Central memory CD8-positive, alpha-beta T cell (primary cell): ENCODE measurements at places on chromosomes 1 and 21.

- DNase-seq: no peak
Observed at GRCh38 chr21:45169001-45169400, 94.6 kb downstream of the ADARB1 start.

DNA sequence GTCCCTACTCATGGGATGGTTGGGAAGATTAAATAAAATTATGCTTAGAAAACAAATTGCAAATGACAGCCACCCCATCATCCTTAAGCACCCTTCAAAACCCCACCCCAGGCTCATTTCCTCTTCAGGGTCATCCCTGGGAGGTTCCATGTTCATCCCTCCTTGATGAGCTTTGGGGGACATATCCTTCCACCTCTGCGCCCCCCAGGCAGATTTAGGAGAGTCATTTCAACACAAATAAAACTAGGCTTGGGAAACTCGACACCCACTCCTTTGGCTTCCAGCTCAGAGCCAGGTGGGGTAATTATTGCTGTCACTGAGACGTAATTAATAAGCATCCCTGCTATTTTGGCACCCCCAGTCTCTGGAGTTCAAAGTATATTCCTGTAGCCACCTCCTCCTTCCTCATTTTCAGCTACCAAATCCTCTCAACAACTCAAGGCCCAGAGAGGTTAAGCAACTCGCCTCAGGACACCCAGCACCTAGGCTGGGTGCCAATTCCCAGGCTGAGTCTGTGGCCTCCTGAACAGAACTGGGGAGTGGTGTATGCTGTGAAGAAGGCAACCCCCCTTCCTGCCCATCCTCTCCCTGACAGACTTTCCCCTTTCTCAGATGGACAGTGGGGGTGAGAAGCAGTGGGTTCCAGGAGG is 595 bp downstream of the CRYBG2 start:
- DNase-seq: no peak

DNA sequence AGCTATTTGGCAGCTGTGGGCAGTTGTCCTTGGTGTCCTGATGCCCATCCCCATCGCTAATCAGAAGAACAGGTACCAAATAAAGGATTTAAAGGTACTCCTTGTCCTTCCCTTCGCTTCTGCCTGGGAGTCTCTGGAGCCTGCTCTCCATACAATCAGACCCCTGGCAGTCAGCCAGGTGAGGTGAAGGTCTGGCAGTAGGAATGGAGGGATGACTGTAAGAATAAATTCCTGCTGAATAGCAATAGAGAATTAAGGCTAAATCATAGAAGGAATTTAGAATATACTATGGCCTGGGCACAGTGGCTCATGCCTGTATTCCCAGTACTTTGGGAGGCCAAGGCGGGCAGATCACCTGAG is 9.2 kb downstream of the THBS3 start:
- no peak for DNase-seq

DNA sequence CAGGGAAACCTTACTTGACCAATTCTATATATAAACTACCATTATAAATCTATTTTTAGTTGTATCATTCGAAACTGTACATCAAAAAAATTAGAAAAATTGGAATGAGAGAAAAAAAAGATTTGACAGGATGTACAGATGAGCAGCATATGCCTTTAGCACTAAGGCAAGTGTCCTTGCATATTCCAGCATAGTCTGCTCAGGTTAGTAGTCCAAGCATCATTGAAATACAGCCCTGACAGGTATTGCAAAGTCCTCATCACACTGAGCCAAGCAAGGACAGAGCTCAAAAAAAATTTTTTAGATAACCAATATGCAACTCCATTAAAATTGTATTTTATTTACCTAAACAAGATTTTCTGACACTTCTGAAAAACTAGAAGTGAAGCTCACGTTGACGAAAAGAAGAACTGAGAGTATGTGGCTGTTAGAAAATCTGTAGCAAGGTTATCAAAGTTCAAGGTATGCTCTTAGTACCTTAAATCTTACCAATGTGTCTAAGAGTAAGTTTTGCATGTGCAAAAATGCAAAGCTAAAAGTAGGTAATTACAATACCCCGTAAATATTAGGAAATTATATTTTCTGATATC is 465.6 kb upstream of the ADGRL4 start:
- no peak for DNase-seq

GRCh38 chr1:201506092-201506491 is 831 bp downstream of the CSRP1 start:
- no peak for DNase-seq

GRCh38 chr1:193368302-193368701 is 181.9 kb upstream of the B3GALT2 start:
- DNase-seq: no peak

- DNase-seq: no peak
Observed at GRCh38 chr1:28087614-28088167, 719 bp downstream of the EYA3 start.

GRCh38 chr1:21955501-21956281 is 18.6 kb upstream of the HSPG2 start:
- no peak for DNase-seq

GRCh38 chr1:115130786-115131185 is 41.5 kb upstream of the TSPAN2 start:
- DNase-seq: no peak

GRCh38 chr1:240562111-240562590 is 49.8 kb downstream of the GREM2 start:
- DNase-seq: no peak

- no peak for DNase-seq
Observed at GRCh38 chr1:241870336-241870735, 22.3 kb downstream of the EXO1 start.

DNA sequence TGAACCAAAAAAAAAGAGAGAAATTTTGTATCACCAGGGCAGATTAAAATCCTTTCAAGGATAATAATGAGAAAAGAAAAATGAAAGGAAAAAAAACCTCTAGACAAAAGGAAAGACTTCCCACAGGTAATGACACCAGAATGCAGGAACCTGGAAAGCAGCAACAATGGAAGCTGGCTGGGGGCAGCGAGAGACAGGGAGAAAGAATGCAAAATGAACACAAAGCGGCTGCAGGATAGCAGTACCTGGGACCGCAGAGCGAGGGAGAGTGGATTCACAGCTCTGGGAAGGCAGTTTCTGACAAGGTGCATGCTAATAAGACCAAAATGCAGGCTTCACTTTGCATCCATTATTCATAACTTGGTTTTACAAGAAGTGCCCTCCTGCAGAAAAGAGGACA is 349.0 kb downstream of the SIPA1L2 start:
- no peak for DNase-seq

GRCh38 chr1:88145752-88146151 is 538.3 kb upstream of the PKN2 start:
- DNase-seq: no peak

DNA sequence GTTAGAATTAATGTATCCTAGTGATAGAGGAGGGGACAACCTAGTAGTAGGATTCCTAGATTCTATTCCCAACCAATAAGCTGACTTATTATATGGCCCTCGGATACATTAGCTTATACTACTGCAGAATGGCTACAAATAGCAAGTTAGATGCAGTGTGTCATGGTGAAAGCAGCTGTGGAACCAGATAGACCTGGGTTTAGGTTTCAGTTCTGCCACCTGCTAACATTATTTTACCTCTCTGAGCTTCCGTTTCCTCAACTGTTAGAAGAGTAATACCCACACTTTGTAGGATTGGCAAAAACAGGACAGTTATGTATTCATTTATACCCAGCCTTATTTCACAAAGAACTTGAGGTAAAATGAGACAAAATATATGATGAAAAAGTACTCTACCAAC is 21.6 kb upstream of the MAGOH start:
- DNase-seq: no peak

GRCh38 chr1:24743404-24744211 is 1.6 kb upstream of the CLIC4 start:
- no peak for DNase-seq

DNA sequence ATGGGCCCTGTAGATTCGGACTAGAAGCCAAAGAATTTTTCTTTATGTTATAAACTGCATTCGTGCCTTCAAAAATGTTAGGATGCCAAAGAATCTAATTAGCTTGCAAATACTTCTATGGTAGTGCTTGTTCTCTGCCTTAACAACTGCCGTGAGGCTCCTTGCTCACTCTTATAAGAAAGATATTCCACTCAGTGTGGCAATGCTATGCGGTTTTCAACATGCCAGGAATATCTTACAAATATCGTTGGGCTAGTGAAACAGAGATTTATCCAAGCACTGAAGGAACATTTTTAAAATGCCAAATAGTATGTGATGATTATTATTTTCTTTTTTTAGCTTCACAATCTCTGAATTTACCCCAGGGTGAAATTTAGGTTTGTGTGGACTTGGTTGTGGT is 198.2 kb downstream of the GREM2 start:
- DNase-seq: no peak

- DNase-seq: no peak
Observed at GRCh38 chr1:4787551-4787950, 133.1 kb downstream of the AJAP1 start.

DNA sequence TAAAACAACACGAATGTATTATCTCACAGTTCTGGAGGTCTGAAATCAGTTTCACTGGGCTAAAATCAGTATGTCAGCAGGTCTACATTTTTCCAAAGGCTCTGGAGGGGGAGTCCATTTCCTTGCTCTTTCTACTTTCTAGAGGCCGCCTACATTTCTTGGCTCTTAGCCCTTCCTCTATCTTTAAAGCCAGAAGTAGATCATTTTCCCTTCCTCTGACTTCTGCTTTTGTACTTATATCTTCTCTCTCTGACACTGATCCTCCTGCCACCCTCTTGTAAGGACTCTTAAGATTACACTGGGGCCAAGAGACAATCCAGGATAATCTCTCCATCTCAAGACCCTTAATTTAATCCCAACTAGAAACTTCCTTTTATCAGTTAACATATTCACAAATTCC is 41.4 kb downstream of the MSH4 start:
- DNase-seq: no peak

- peak; percentile 53 for DNase-seq
Observed at GRCh38 chr1:27643600-27644368, 8.8 kb upstream of the FGR start.

GRCh38 chr1:94677714-94678113 is 136.2 kb upstream of the F3 start:
- no peak for DNase-seq

- DNase-seq: no peak
Observed at GRCh38 chr1:50531601-50532000, 108.4 kb upstream of the DMRTA2 start.

GRCh38 chr1:233293556-233294446 is 1.7 kb downstream of the PCNX2 start:
- DNase-seq: no peak

DNA sequence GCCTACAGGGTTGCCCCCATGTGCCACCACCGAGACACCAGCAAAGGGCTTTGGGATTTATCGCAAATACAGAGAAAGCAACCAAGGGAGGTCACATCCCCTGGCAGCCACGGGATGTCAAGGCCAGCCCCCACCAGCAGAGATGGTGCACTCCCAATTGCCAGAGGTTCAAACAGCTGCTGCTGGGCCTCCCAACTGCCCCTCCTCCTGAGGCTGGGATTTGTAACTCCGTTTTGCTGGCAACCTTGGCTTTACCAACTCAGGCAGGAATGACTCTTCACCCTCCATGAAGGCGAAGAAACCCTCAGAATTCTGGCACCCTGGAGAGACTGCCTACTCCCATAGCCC is 11.6 kb downstream of the TMEM53 start:
- no peak for DNase-seq
